ENCODE measurements at places on chromosomes 1 and 21.

DNA sequence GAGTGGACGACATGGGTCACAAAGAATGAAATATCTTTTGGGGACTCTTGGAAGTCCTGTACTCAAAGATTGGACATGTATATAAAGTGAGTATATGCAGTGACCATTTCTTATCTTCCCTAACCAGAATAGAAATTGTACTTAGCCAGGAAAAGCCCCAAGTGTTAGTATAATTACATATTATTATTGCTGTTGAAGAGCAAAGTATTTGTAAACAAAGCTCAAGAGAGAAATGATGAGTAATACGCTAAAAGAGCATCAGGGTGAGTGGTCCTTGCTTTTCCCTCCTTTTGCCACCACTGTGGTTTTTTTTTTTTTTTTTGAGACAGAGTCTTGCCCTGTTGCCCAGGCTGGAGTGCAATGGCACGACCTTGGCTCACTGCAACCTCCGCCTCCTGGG lies 6.4 kb upstream of the CGN start:
- no peak for DNase-seq

DNA sequence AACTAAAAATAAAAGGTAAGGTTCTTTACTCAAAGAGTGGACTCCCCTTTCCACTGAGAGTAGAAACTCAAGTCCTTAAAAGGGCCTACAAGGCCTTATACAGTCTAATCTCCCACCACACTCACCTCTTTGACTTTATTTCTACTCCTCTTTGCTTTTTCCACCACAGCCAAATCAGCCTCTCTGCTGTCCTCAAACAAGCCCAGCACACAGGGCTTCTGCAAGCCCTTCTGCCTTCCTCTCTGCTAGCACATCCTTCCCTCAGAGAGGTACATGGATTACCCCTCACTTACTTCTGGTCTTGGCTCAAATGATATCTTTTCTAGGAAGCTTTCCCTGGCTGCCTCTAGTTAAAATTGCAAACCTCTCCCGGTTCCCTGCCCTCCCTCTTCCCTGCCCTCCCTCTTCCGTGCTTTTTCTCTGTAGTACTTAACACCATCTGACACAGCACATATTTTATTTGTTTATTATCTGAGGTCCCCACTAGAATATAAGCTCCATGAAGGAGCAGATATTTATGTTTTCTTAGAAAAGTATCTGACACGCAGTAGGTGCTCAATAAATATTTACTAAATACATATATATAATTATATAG lies 1.7 kb downstream of the LYST start:
- DNase-seq = no peak

GRCh38 chr1:197360068-197360467 lies 92.0 kb downstream of the CRB1 start:
- peak; percentile 8 for DNase-seq

GRCh38 chr1:164648636-164649035 lies 89.7 kb downstream of the PBX1 start:
- no peak for DNase-seq

DNA sequence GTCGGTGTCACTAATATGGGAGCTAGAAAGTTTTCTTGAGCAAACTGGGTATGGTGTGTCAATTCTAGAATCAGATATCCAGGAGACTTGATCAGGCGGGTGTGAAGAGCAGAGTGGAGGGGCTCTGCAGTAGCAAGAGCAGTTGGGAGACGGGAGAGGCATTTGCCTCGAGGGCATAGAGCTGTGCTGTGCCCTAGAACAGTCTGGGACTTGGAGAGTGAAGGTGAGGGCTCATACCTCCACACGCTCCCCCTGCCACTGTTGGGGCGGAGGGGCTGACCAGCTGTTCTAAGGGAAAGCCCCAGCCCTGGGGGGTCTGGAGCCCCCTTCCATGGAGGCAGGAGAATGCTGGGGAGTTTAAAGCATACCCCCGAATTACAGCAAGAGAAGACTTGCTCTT lies 33.8 kb downstream of the SIM2 start:
- no peak for DNase-seq

- DNase-seq = no peak
Observed at GRCh38 chr1:184531296-184531695, 144.5 kb downstream of the C1orf21 start.
